ENCODE measurements at places on chromosomes 1 and 21. TPM values are rescaled to one million over a fixed set of nuclear protein-coding genes. Genes with fewer than 3 reads are reported as not detected.
A peak's percentile ranks its signal among the peaks of the same experiment; 100 is the strongest.

DNA sequence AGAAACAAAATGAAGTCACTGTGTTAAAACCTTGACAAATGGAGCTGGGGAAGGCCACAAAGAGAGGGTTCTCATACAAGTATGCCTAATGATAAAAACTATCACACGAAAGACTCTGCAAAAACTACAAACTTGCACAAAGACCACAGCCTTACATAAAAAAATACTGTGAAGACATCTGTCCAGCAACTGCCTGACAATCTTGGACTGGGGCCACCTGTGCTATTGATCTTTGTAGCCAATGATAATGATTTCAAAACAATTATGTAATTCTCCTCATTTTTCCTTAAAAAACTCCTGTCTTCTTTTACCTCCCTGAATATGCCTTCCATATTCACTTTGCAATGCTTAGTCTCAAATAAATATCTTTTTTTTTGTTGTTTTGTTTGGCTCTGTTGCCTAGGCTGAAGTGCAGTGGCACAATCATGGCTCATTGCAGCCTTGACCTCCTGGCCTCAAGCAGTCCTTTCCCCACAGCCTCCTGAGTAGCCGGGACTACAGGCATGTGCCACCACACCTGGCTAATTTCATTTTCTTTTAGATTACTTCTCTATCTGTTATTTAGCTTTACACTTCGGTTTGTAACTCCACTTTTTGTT is 79.4 kb upstream of the RHOU start:
- DNase-seq = no peak

DNA sequence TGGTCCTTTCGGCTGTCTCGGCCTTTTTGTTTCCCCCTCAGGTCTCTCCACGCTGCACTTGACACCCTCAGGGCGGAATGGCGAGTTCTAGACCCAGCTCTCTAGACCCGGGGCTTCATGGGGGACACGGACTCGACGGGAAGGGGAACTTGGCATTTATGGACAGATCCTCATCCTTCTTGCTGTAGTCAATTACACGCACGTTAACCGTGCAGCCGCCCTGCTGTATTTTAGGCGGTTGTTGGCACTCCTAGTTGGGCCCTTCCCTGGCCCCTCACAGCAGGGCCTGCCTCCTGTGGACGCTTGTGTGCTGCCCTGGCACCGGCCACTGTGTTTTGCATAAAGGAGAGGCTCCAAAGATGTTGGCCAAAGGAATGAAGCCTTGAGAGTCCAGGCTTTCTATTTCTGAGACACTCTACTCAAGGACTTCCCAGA is 558 bp upstream of the BTG3 start:
- DNase-seq = no peak

OR13G1 gene
- not detected for total RNA-seq

EXO1 gene
- 32.9 TPM for total RNA-seq

- no peak for DNase-seq
Observed at GRCh38 chr1:18174037-18174436, 66.4 kb downstream of the IGSF21 start.

DNA sequence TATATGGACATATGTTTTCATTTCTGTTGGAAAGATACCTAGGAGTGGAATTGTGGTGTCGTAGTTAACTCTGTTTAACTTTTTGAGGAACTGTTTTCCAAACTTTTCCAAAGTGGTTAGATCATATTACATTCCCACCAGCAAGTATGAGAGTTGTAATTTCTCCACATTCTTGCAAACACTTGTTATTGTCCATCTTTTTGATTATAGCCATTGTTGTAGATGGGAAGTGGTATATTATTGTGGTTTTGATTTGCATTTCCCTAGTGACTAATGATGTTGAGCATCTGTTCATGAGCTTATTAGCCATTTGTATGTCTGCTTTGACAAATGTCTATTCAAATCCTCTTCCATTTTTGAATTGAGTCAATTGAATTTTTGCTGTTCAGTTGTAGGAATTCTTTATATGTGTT is 19.8 kb downstream of the CAMTA1 start:
- no peak for DNase-seq

CD160 gene
- not detected for total RNA-seq

GRCh38 chr1:228982637-228983036 is 247.4 kb downstream of the RHOU start:
- DNase-seq = no peak

DNA sequence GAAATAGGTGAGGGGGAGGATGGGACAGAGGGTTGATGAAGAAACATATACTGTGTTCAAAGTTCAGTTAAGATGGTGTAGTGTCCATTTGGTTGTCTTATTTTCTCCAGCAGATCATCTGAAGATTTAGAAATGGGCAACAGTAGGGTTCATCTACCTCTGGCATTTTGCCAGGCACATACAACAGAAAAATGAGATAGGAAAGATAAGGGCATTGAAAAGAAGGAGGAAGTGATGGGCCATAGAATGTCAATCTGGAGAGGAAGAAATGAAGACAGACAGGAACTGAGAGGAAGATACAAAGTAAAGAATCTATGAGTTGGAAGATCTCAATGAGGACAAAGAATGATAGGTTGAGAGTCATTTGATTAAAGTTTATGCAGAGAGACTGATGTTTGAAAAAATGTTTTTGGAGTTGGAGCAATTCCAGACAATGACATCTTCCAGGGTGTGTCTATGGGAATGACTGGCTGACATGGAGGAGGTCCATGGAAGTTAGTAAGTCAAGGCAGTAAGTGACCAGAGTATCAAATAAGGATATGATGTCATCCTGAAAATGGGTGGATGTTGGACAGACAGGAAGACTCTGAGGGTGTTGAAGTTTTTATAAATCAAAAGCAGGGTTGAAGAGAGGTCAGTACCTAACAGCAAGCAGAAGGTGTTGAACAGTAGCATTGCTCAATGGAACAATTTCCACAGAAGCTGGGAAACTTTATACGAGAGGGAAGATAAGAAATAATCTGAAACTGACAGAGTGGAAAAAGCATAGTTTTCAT is 18.7 kb upstream of the CD55 start:
- DNase-seq = no peak

SYT14 gene
- 0.07 TPM for total RNA-seq

GRCh38 chr1:21851430-21852250 is 39.6 kb downstream of the LDLRAD2 start:
- no peak for DNase-seq

DNA sequence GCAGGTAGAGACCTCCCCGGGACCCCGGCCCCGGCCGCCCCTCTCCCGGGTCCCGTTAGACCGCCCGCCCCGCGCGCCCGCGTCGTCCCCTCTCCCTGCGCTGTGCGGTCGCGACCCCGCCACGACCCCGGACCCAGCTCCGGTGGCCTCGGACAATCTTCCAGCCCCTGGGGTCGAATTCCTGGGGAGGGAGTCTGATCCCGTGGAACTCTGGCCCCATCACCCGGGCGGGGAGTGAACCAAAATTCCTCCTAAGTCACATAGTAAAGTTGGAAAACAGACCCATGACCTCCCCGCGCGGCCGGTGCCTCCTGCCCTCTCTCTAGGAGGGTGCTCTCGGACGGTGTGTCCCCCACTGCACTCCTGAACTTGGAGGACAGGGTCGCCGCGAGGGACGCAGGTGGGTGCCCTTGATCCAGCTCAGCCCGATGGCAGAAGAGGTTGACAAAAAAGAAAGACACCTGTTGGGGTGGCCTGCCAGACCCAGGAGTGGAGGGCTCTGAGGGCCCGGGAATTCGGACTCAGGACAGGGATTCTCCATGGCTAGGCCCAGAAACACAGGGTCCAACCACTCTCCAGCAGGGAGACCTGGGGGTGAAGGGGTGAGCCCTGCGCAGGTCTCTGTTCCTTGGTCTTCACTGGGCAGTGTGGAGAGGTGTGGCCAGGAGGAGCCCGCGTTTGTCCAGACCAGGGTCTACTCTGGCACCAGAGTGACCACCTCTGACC is 451 bp downstream of the ADAMTSL4 start:
- DNase-seq = no peak

DNA sequence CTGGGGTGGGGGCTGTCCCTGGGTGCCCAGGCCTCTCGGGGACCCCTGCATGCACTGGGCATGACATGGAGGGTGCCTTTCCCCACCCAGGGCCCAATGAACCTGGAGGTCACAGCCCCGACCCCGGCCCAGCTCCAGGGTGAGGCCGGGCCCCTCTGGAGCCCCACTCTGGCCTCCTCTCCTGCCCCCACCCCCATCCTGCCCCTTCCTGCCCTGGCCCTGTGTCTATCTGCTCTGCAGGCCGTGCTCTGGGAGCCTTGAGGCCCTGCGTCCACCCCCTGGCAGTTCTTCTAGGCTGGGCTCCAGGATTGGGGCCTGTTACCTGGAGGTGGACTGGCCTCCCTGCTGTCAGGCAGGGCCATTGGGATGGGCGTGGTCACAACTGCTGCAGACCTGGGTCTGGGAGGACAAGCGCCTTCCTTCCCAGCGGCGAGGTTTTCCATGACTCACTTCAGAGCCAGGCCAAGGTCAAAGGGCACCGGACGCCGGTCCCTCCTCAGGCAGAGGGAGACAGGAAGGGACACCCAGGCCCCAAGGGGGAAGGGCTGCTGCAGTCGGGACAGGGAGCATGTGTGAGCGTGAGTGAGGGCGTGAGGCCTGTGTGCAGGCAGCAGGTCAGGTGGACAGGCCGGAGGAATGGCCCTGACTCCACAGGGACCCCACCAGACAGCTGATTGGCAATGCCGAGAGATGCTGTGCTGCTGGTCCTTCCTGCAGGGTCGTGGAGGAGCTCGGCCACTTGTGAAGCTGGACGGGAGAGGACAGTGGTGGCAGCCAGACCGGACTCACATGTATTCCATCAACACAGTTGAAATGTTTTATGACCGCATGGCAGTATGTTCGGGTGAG is 31.1 kb upstream of the POFUT2 start:
- peak; percentile 40 for DNase-seq

GRCh38 chr1:188432427-188432826 is 1603.7 kb downstream of the PLA2G4A start:
- DNase-seq = no peak

DNA sequence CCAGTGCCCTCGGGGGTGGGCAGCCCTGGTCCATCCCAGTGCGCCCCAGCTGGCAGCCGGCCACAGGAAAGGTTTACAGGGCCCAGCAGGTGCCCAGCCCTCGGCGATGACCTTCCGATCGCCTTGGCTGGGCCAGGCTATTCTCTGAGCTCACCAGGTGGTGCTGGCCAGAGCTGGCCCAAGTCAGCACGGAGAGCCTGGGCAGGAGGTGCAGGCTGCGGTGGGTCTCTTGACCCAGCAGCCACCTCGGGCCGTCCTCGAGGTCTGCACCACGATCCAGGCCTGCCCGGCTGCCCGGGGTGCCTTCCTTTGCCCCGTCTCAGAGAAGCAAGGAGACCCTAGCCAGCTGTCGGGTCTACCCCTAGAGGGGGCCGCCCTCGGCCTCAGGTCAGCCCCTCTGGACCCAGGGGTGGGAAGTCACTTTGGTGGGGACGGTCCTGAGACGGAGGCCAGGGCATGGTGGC is 370 bp downstream of the PERM1 start:
- no peak for DNase-seq

- DNase-seq = no peak
Observed at GRCh38 chr1:155304558-155305063, 3.4 kb upstream of the PKLR start.

DNA sequence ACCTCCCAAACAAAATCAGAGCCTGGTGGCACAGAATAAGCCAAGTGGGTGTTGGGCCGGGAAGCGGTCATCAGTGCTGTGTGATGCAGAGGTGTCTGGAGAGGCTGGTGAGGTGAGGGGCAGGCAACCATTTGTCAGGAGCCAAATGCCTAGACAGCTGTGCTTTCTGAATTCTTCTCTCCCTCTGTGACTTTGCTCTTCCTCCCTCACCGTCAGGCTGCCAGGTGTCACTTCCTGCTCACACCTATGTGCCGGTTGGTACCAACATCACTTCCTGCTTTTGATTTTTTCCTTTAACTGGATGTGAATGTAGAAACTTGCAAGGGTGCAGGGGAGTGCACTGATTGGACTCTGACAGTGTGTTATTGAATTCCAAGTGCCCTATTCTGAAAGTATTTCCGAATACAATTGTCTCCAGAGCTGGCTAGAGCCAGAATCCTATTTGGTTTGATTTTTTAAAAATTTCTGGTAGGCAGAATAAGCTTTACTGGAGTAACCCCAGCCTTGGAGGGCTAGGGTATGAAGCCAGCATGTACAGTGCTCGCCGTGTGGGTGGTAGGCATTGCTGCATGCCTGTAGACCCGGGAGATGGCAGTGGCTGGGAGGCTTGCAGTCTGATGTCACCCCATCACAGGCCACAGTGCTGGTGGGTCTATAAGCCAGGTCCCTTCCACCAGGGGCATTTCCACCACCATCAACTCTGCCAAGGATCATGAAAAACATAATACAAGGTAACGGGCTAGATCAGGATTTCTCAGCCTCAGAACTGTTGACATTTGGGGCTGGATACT is 210.9 kb downstream of the KAZN start:
- no peak for DNase-seq

DNA sequence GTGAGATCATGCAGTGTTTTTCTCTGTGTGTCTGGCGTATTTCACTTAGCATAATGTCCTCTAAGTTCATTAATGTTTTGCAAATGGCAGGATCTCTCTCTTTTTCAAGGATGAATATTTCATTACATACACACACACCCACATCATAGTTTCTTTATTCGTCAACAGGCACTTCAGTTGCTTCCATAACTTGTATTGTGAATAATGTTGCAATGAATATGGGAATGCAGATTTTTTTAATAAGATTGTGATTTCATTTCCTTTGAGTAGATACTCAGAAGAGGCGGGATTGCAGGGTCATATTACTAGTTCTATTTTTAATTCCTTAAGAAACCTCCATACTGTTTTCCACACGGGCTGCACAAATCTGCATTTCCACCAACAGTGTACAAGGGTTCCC is 134.0 kb downstream of the CLEC20A start:
- no peak for DNase-seq

DNA sequence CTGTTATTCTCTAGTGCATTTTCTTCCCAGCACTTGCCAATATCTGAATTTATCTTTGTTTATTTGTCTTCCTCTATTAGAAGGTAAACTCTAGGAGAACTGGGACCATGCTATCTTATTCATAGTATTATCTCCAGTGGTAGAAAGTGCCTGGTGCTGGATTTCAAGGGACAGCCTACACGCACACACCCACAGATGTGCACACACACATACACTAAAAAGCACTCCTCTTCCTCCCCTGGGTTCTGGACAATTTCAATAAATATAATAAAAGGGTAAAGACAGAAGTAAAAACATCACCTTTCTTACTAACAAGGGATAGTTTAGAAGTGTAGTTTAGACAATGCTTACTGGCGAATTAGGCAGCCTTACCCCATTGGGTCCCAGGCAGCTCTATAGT is 28.5 kb upstream of the USP24 start:
- no peak for DNase-seq

NCAM2 gene
- not detected for total RNA-seq

COL24A1 gene
- total RNA-seq = not detected

PROK1 gene
- total RNA-seq = 0.22 TPM

GRCh38 chr1:12166834-12167492 is at the start of gene TNFRSF1B:
TNFRSF1B (plus strand) TSS chr1:12166991; CDS start chr1:12167092, 101 bp downstream.
- no peak for DNase-seq

- DNase-seq = no peak
Observed at GRCh38 chr1:240801442-240801841, 189.5 kb upstream of the GREM2 start.

- DNase-seq = peak; percentile 40
Observed at GRCh38 chr1:42765832-42766740, 742 bp downstream of the P3H1 start.

HSPB7 gene
- total RNA-seq = 0.27 TPM

Measured in HCT116 (cell line).